ENCODE measurements at places on chromosomes 5 and 9. TPM values are rescaled to one million over a fixed set of nuclear protein-coding genes. Genes with fewer than 3 reads are reported as not detected.

Gene HABP4
- 8.8 TPM for total RNA-seq

Gene GABRP
- not detected for total RNA-seq

Gene C8G
- 1.2 TPM for total RNA-seq

Gene CXCL14
- total RNA-seq: not detected

Gene SMIM33
- total RNA-seq: 0.21 TPM

Gene DDX46
- 70.9 TPM for total RNA-seq

Gene RXRA
- total RNA-seq: 4.7 TPM
